Renal cortex interstitium (tissue), 15 donors: ENCODE measurements at places on chromosomes 6 and 20. TPM values are rescaled to one million over a fixed set of nuclear protein-coding genes. Genes with fewer than 3 reads are reported as not detected.

The ASIP gene
- polyA plus RNA-seq = 0.69 TPM

The HCK gene
- polyA plus RNA-seq = 3.2 TPM

The MOCS1 gene
- polyA plus RNA-seq = 11.1 TPM

The NOTCH4 gene
- 19.9 TPM for polyA plus RNA-seq

The TSPO2 gene
- 1.1 TPM for polyA plus RNA-seq

The RBM24 gene
- polyA plus RNA-seq = 1.6 TPM
